ENCODE measurements at places on chromosomes 4 and X. TPM values are rescaled to one million over a fixed set of nuclear protein-coding genes. Genes with fewer than 3 reads are reported as not detected.

The SLC26A1 gene
- 0.45 TPM for total RNA-seq

DNA sequence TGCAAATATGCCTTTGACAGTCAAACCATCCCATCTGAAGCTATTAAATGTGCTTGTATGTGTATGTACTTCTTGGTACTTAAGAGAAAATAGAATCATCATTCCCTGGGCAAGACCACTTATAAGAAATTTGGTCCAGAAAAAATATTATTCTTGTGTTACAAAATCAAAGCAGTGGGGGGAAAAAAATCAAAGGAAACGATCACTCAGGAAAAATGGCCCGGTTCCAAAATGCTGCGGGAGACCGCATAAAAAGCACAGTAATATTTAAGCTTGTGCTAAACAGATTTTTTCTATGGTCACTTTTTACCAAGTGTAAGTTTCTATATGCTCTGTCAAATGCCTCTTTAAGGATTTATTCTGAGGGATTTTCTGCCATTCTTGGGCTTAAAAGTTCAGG is 36.1 kb downstream of the RAI2 start:
- DNase-seq, result no peak

The BTC gene
- total RNA-seq, result 0.76 TPM

- no peak for DNase-seq
Observed at GRCh38 chr4:159977907-159978617, 875.2 kb downstream of the RAPGEF2 start.

- DNase-seq, result no peak
Observed at GRCh38 chr4:185510806-185511205, 24.5 kb downstream of the PDLIM3 start.

Measured in sciatic nerve (tissue), 2 donors.